ENCODE measurements at places on chromosomes 4 and X.

GRCh38 chrX:103585411-103586313 is at the start of gene TCEAL4:
Gene TCEAL4 (plus strand): TSS chrX:103585515. CDS start chrX:103586676, 1,161 bp downstream.
- DNase-seq, result no peak

- DNase-seq, result no peak
Measured at GRCh38 chr4:124202099-124202498, 510.4 kb downstream of the ANKRD50 start.

DNA sequence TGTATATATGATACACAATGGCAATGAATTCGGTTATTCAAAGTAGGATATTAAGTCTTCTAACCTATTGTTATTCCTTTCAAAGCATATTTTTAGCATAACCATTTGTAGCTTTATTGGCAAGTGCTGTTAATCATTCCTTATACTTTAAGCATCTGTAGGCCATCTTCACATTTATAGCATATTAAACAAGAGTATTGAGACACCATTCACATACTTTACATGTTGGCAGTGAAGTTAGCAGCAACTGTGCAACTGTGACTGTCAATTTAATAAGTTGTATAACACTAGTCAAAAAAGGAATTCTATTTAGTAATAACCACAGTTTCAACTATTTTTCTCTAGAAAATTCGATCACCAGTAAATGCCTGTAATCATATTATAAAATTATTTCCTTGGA is 107.3 kb upstream of the MYOZ2 start:
- no peak for DNase-seq

GRCh38 chrX:40164751-40165150 is 67.0 kb upstream of the BCOR start:
- no peak for DNase-seq

DNA sequence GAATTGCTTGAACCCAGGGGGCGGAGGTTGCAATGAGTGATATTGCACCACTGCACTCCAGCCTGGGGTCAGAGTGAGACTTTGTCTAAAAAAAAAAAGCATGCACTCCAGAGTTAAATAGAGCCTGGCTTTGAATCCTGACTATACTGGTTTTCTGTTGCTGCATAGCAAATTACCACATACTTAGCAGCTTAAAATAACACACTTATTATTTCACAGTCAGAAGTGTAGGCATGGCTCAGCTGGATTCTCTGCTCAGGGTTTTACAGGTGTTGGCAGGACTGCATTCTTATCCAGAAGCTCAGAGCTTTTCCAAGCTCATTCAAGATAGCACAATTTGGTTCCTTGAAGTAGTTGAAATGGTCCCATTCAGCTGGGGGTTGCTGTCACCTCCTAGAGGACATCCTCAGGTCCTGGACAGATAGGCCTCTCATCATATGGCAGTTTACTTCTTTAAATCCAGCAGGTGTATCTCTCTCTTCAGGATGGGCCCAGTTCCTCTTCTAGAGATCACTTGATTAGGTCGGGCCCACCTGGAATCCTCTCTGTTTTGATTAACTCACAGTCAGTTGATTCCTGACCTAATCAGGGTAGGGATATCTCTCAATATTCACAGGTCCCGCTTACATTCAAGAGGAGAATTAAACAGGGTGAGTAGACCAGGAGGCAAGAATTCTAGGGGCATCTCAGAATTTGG is 26.8 kb downstream of the DOCK11 start:
- no peak for DNase-seq

DNA sequence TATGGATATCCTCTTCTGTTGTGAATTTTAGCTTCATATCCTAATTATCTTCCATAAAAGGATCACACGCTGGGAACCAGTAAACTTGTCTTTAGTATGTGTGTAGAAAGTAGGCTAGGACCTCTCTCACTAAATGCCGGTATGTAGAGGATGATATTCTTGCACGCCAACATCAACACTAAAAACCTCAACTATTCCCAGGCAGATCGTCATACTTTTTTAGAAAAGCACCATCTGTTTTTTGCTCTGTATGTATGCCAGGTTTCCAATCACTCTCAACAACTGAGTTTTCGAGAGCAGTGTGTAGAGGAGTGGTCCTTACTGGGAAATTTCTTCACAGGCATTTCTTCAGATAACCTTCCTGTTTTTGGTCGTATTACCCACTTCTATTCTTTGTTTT is 283.6 kb downstream of the GALNTL6 start:
- no peak for DNase-seq

DNA sequence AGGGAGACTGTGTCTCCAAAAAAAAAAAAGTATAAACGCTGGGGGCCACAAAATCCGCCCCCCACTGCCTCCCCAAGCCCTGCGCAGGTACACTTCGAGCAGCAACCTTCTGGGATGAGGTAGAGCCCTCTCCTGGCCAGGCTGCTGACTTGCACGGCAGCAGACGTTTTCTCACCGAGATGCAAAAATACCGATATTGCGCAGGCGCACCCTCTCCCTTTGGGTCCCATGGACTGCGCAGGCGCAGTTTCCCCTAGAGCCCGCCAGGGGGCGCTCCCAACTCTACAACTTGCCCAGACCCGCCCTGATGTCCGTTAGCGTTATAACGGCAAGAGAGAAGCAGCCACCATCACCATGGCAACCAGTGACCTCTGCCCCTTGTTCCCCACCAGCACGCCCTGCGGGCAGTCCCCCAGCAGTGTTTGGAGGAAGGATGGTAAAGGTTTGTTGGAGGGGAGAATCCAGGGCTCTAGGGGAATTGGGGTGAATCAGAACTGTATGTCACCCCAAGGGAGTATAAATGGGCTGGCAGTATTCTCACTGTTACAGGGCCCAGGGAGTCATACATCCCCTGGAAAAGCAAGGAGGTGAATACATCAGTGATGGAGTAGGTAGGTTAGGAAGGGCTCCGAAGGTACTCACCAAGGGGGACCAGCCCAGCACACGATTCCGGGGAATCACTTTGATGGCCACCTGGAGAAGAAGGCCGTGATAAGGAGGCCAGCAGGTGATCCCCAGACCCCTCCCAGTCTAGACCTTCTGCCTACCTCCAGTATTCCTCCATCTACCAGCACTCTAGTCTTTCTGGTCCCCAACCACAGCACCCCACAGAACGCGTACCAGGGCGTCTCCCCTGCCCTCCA is 1.5 kb downstream of the PIM2 start:
- DNase-seq, result peak; percentile 53

GRCh38 chr4:87965501-87965975 is 10.0 kb upstream of the SPP1 start:
- no peak for DNase-seq

DNA sequence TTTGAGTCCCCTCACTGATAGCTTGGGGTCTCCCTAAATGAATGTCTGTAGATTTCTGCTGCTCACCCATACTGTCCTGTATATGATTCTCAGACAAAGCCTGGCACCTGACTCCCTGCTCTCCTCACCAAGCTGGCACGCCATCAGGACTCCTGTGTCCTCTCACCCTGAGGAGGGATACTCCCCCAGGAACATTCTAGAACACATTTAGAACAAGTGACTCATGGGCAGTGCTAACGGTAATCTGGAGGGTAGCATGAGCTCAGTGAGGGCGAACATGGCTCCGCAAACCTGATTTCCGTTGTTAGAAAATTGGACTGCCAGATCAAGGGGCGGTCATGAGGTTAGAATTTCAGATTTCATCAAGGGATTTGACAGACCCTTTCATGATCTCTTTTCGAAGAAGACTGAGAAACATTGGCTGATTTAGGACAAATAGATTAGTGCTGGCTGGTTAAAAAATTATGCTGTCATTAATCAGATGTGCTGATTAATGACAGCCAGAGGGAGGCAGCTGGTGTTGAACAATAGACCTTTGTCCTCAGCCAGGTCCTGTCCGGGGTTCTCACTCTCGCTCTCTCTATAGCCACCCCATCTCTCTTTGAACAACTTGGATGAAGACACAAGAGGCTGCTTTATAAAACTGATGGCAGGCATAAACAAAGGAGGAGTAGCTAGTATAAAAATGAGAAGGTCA is 244.3 kb downstream of the PTTG2 start:
- no peak for DNase-seq

DNA sequence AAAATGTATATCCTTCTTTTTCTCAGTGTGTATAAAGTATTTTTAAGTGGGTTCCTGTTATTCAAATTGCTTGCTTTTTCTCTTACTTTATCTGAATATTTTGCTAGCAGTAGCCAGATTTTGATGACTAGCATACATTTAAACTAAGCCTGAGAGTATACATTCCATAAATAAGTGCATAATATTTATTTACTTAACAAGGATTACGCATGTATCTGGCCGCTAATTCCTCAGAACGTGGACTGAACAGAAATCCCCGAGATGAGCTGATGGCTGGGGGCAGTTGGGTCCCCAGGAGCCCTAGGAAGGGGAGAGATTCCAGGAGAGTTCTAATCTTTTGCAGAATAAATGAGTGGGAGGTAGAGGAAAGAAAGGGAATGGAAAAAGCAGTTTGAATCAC is 91.0 kb downstream of the PHOX2B start:
- DNase-seq, result no peak

GRCh38 chrX:332916-333610 is 14.5 kb upstream of the GTPBP6 start:
- DNase-seq, result no peak

DNA sequence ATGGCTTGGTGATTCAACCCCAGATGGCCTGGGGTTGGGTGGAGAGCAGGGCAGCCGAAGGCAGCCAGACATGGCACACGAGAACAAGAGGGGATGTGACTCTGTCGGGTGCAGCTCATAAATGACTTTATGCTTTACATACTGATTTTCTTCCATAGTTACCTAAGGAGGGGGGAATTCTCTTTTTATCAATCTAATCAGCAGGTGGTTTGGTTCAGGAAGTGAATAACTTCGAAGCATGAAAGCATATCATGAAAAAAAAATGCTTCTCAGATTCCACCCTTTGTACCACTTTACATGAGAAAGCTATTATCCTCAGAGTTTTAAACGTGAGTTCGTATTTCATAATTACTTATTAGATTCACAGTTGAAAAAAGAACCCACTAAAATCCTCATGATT is 908.9 kb upstream of the LCORL start:
- DNase-seq, result no peak

- DNase-seq, result peak; percentile 7
Measured at GRCh38 chr4:47612116-47613023, 127.3 kb downstream of the ATP10D start.

- DNase-seq, result no peak
Measured at GRCh38 chrX:11401966-11402365, 108.8 kb downstream of the AMELX start.

GRCh38 chr4:1493540-1494287 is 87.5 kb upstream of the NKX1-1 start:
- no peak for DNase-seq

DNA sequence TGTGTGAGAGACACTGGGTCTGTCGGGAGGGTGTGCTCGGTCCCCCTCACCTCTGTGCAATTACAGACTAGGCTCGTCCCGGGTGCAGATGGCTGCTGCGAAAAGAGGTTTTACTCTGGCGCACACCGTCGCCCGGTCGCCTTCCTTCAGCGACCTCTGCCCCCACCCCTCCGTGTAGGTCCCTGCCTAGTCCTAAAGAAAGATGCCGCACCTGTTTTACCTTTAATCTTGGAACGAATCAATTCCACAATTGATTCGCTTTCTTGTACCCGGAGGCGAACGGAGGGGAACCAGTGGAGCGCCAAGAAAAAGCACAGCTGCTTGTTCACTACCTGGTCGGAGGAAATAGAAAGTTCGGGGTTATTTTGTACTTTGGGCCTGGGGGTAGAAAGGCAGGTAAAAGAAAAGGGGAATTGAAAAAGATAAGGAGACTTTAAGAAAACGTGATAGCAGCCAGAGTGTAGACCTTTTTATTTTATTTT is 1.2 kb downstream of the NPNT start:
- no peak for DNase-seq

GRCh38 chr4:61571761-61572559 is 371.8 kb downstream of the ADGRL3 start:
- no peak for DNase-seq

- DNase-seq, result no peak
Measured at GRCh38 chrX:8305350-8305749, 134.3 kb upstream of the VCX2 start.

DNA sequence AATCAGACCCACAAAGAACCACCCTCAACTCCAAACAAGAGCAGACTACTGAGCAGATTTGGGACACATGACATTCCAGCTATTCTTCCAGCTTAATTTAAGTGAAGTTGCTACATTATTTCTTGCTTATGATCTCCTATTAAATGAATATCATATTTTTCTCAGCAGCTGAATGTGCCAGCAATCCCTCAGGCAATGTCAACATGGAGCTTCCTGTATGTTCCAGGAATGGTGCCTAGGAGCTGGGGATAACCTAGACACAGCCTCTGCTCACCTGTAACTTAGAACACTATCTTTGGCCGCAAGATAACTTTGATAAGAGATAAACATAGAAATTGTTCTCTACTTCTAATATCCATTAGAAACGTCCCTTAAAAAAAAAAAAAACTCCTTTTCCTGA is 274.4 kb upstream of the RASGEF1B start:
- no peak for DNase-seq

- DNase-seq, result no peak
Measured at GRCh38 chr4:168337550-168337940, 19.0 kb upstream of the DDX60 start.

DNA sequence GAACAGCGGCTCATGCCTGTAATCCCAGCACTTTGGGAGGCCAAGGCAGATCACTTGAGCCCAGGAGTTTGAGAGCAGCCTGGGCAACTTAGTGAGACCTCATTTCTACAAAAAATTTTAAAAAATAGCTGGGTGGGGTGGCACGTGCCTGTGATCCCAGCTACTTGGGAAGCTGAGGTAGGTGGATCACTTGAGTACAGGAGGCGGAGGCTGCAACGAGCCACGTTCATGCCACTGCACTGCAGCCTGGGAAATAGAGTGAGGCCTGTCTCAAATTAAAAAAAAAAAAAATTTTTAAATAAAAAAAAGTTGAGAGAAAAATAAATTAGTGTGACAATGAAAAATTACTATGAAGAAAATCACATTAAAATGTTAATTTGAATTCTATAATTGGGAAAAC is 10.5 kb downstream of the VEGFC start:
- DNase-seq, result no peak

DNA sequence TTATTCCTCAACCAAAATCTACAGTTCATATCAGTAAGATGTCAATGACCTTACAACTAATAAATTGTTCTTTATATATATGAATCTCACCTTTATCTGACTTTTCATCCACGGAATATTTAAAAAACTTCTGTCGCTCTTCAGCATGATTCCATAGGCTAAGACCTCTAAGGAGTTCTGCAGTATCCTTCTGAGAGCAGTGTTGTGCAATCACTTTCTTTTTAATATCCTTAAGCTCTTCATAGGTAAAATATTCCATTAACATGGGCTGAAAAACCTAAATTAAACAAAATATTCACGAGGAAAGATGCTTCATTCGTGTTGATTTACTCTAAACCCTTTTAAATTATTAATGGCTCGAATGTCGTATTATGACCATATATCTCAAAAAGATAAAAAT is 16.7 kb downstream of the FBXL5 start:
- DNase-seq, result no peak
